Activated T-cell treated with anti-CD3 and anti-CD28 coated beads for 1 hour (primary cell): ENCODE measurements at places on chromosomes 13 and 19.

DNA sequence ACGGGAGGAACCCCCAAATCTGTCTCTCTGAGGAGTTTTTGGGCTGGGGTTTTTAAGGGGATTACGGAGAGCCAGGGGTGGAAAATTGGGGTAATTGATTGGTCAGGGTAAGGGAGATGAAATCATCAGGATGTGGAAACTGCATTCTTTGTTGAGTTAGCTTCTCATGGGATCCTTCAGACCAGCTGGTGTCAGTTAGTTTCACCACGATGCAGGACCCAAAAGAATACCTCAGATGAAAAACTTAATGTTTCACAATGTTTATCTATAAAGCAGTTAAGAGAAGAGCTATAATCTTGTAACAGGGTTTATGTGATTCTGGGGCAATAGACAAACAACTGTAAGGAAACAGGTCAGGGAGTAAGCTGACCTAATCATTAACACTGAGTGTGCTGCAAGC lies 230.8 kb downstream of the POU4F1 start:
- no peak for DNase-seq

GRCh38 chr19:13082192-13083007 lies 20.3 kb downstream of the LYL1 start:
- no peak for DNase-seq

GRCh38 chr19:16527971-16528521 lies 14.2 kb downstream of the CHERP start:
- DNase-seq, result peak; percentile 33

DNA sequence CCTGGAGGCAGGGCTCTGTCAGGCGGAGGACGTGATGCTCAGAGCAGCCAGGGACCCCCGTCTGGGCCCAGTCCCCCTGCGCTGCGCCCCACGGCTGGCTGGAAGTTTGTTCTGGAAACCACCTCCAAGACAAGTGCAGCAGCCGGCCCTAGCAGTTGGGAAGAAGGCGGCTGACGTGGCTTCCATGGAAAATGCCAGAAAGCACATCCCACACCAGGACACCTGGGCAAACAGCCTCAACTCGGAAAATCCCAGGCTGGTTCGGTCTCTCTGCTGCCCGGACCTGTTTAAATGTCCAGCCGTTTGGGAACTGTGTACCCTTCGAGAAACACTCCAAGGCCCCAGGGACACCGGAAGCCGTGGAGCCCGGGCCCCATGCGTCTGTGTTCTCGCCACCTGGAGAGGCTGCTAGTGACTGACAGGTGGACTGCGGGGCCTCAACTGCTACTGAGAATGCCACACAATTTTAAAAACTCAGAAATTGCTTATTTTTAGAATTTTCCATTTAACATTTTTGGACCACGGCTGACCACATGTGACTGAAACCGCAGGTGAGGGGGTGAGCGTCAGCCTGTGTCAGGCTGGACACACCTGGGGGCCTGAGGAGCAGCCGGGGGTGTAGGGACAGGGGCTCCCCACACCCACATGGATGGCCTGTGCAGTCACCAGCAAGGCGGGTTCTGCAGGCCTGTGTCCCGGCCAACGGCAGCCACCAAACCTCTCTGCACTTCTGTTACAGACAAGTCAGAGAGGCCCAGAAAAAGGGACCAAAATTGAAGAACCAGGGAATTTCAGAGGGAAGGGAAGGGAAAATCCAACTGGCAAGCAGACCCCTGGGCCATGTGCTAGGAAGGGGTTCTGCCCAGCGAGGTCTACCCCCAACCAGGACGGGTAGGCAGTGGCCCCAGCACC lies 31.7 kb downstream of the RASA3 start:
- DNase-seq, result no peak

DNA sequence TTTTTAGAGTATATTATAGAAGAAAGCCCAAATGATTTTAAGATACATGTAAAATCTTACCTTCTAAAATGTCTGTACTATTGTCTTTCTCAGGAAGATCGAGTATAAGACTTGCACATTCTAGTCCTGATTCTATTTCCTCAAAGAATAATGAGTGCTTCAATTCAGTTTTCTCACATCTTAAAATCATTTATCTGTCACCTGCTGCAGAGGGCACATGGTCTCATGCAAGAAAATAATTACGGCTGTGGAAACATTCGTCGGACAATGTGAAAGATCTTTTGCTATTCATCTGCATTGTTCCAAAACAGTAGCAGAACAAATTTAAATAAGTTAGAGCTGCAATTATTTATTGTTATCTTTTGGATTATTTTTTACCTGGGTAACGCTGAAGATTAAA lies 1403.5 kb downstream of the PCDH9 start:
- no peak for DNase-seq

- no peak for DNase-seq
These were observed 6.6 kb upstream of the OR10H2 start for GRCh38 chr19:15721268-15721667.

- DNase-seq, result no peak
These were observed 1425.7 kb upstream of the SLC10A2 start for GRCh38 chr13:104491916-104492315.

- no peak for DNase-seq
These were observed 63.1 kb downstream of the CEBPG start for GRCh38 chr19:33436360-33437345.

GRCh38 chr19:55958356-55958755 lies 10.7 kb downstream of the NLRP8 start:
- DNase-seq, result no peak

GRCh38 chr13:68173111-68173510 lies 943.0 kb upstream of the PCDH9 start:
- no peak for DNase-seq

DNA sequence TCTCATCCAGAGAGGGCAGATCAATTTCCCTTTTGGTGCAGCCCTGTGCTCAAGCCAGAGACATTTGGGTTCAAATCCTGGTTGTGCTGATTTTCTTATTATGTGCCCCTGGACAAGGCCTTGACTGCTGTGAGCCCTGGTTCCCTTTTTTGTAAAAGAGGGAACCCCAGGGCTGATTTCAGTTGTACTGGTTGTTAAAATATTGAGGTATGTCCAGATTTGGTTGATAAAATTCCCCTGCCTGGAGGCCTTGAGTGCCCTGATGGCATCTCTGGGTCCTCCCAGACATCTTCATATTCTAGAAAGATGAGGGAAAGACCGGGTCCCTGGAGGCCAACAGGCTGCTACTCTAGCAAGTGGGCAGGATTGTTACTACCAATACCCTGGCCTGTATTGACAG lies 14.4 kb upstream of the PLAUR start:
- no peak for DNase-seq

DNA sequence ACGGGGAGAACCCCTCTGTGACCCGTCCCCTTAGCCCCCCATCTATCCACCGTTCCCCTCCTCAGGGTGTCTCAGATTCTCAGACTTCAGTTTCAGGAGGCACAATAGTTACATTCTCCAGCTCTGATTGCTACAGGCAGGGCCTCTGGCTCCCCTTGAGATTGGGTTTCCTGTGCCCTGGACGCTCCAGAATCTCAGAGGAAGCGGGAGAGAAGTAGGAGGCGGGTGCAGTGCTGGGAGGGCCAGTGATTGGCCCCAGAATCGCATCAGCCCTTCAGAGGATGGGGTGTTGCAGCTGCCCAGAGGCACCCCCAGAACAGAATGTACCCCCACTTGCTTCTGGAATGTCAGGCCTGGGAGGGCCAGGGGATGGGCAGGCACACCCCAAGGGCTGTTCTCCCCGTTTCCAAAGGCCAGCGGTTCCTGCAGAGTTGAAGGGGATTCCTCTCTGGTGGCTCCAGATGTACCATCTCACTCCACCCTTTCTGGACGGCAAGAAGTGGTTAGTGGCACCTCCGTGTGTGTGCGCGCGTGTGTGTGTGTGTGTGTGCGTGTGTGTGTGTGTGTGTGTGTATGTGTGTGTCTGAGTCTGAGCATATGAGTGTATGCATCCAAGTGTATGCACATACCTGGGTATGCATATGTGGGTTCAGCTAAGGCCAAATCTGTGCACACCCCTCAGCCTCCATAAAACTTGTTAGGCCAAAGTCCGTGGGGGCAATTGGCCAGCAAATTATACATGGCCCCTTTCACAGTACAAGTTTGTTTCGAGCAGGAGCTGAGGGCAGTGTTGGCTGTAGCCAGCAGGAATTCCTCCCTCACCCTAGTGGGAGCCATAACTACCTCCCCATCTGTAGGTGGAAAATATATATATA lies 35.5 kb downstream of the LYL1 start:
- no peak for DNase-seq

DNA sequence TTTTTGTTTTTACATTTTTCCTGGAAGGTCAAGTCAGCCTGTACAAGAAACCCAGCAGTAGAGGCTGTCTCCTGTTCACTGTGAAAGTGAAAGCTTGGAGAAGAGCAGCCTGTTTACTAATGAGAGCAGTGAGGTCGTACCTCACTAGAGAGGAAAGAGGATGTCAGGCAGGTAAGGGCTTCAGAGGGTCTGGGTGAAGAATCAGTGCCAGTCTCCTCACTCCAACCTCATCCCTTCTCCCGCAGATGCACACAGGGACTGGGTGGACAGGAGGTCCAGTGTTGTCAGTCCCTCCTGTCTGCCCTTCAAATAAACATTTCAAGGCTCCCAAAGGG lies 462.5 kb downstream of the KLF5 start:
- DNase-seq, result peak; percentile 1

DNA sequence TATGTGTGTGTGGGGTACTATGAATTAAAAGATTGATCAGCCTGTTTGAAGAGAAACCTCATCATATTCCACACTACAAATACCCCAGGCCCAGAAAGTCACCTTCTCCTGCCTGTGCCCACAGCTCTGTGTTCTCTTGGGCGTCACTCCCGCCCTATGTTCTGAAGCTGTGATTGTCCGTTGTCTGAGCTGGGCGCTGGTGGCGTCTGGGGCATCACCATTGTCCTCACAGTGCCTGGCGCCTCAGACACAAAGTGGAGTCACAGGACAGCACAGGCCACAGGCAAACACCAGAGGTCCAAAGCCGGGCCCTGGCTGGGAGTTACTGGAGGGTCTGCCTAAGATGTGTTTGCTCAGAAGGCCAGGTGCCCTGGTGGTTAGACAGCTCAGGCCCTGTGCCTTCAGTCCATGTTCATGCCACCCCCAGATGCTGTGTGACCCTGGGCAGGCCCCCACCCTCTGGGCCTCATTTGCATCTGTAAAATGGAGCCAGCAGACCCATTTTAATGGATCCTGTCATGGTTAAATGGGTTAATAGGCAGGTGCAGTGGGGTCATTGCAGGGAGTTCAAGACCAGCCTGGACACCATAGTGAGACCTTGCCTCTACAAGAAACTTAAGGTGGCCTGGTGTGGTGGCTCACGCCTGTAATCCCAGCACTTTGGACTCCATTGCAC lies 34.5 kb downstream of the DNM2 start:
- DNase-seq, result no peak

GRCh38 chr13:60229708-60230272 lies 66.1 kb upstream of the DIAPH3 start:
- no peak for DNase-seq

DNA sequence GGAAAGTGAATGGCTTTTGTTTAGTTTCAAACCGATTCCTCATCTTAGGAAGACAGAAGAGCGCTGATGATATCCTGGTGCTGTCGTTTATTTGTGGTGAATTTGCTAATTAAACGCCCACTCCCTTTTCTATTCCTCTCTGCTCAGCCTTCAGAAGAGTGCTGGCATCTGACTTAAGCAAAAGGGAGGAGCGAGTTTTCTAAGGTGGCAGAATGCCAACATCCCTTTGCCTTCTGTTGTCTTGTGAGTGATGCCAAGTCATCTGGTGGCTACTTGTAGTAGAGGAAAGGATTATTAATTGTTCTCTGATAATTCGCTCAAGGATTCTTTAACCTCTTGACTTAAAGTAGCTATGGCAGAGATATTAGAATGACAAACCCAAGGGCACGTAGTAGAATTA lies 68.1 kb downstream of the ERCC5 start:
- no peak for DNase-seq

DNA sequence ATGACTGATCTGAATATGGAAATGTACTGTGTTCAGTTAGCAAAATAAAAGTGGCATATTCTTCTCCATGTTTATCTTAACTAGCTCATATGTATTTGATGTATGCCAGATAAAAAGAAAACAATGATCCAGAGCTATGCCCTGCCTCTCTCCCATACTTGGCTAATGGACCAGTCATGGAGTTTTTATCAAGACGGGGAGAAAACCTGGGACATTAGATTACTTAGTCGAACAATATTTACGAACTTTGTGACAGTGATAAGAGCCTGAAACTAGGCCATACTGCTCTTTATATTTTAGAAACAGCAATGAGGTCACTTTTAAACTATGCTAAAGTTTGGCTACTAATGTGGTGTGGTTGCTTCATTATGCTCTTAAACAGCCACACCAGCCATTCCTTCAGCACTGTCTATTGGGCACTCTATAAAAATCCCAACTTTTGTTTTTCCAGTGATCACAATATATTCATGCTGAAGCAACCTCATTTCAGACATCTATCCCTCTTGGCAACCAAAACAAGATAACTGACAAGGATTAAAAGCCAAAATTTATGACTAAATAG lies 265.0 kb downstream of the FGF14 start:
- DNase-seq, result no peak

- DNase-seq, result no peak
These were observed 20.6 kb downstream of the FCGBP start for GRCh38 chr19:39913682-39914333.

- no peak for DNase-seq
These were observed 726 bp upstream of the UFM1 start for GRCh38 chr13:38348861-38349389.

- DNase-seq, result no peak
These were observed 1.7 kb downstream of the SHANK1 start for GRCh38 chr19:50717891-50718254.

GRCh38 chr19:33208904-33209849 lies 15.0 kb downstream of the LRP3 start:
- no peak for DNase-seq

GRCh38 chr19:11130824-11131455 lies 24.6 kb downstream of the SPC24 start:
- DNase-seq, result peak; percentile 67

GRCh38 chr19:51800473-51801244 lies 5.7 kb downstream of the FPR3 start:
- no peak for DNase-seq

GRCh38 chr19:56959205-56959604 lies 118.7 kb upstream of the PEG3 start:
- DNase-seq, result no peak

DNA sequence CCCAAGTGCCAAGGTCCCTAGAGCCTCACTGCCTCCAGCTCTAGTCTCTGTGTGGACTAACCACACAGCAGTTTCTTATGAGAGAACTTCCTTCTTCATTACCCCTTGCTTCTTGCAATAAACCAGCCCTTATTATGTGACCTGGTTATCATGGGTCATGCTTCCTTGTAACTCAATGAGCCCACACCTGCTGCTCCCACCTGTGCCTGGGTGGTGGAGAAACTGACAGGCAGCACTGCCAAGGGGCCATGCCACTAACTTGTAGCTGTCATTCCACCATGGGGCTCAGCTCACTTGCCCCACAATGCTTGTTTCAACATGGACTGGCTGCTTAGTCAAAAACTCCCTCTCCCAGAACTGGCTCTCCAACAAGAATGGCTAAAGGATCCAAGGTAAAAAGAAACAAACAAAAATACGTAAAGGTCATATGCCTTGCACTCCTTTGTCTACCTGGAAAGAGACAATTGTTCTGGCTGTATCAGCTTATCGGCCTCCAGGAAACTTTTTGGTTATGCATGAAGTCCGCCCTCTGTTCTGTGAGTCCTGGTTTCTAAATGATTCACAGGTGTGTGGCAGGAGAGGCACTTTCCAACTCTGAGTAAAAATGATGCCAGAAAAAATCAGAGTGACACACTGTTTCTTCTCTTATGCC lies 446.4 kb downstream of the COG6 start:
- no peak for DNase-seq

GRCh38 chr19:33659835-33660234 lies 38.1 kb downstream of the CHST8 start:
- DNase-seq, result no peak

- no peak for DNase-seq
These were observed 226.8 kb downstream of the RAP2A start for GRCh38 chr13:97660594-97661260.
